T-cell (primary cell): ENCODE measurements at places on chromosomes 1 and 21.
A peak's percentile ranks its signal among the peaks of the same experiment; 100 is the strongest.

DNA sequence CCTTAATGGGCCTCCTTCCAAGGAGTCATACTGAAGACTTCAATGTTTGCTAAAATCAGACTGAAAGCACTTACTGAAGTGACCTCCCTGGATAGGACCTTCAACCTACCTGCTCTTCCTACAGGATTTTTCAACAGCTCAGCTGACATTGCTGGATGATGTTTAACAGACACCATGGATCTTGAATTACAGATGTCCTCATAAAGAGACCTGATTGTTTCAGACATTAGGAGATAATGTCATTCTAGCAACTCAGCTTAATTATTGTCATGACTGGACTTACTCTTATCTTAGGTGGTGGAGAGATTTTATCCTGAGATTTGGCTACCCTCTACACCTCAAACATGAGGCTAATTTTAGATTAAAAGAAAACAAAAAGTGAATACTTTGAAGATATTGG is 73.9 kb upstream of the SDC3 start:
- DNase-seq, result no peak

DNA sequence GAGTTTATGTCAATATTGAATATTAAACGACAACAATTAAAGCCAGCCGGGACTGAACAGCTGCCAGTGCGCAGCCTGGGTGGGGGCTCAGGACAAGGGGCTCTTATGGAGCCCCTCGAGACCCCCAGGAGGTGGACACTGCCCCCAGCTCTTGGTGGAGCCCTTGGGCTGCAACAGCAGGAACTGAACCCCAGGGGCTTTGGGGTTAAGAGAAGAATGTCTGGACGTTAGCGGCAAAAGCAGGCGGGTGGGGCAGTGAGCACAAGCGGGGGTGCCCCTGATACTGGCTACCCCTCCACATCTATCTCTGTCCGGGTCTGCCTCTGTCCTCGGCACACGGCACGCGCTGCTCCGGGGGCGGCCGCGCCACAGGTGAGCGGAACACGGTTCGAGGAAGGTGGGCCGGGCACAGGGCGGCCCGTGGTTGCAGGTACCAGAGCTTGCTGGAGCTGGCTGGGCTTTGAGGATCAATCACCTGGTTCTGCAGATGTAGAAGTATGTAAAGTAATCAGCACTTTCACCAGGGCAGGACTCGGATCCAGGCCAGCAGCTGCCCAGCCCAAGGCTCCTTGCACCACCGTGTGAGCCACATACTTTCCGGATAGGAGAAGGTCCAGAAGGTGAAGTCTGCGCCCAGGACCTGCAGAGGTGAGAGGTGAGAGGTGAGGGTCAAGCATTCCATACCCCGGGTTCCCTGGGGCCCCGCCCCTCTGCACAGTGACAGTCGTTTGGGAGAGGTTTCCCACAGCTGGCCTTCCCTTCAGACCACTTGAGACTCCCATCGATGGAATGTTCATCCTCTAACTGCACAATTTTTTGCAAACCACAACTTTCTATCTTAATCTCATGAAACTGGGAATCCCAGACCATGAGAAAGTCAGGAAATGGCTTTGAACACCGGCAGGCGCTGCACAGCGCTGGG is 12.4 kb upstream of the POFUT2 start:
- no peak for DNase-seq

GRCh38 chr21:35015435-35016024 is 33.6 kb downstream of the RUNX1 start:
- no peak for DNase-seq

GRCh38 chr1:178458203-178458602 is 38.6 kb downstream of the CLEC20A start:
- no peak for DNase-seq

DNA sequence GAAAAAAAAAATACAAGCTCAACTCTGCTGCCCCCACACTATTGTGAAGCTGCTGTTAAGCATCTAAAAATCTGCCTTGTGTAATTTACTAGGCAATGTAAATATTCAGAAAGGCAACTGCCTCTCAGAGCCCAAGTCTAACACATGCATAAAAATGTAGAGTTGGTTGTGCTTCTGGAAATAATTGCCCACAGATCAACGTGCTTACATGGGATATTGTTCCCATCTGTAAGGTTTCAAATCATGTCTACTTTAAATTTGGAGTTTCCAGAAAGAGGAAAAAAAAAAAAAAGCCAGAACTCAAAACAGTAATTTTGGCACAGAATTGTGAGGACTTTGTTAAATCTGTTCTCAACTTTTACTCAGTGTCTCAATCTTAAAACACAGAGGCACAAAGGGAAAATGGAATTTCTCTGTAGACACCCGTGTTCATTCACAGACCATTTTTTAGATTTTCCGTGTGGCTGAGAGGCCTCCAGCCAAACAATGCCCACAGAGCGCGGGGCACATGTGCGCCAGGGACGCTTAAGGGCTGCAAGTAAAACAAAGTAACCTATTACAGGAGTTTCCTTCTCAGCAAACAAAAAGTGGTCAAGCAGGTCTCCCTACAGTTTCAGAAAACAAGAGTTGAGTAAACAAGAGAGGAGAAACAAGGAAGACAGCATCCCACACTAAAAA is 115.5 kb downstream of the RERE start:
- no peak for DNase-seq

DNA sequence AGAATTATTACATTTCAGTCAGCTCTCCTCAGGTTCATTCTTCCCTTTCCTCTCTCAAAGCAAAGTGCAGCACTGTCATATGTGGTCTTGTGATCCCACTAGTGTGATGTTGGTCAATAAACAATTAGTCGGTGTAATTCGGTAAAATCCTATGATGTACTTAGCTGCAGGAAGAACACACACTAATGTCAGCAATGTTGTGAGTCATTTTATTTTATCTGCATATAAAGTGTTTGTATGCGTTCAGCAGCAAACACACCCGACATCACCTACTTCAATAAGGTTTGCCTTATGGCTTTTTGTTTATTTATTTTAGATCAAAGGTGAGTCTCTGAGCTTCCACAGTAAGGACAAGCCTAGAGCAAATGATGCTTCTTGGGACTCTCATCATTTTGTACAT is 47.8 kb downstream of the PTPN14 start:
- no peak for DNase-seq

DNA sequence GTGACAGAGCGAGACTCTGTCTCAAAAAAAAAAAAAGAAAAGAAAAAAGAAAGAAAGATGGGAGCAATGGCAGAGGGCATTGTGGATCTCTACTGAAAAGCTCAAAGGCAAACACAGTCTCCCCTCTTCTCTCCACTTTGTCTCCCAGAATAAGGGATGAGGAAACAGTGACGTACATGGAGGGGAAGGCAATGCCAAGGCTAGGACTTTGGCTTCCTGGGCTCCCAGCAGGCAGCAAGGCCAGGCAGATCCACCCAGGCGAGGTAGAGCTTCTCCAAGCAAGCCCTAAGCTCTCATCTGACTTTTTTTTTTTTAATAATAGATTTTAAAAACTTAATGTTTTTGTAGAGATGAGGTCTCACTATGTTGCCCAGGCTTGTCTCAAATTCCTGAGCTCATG is 4.6 kb downstream of the ARHGEF2 start:
- DNase-seq, result no peak

DNA sequence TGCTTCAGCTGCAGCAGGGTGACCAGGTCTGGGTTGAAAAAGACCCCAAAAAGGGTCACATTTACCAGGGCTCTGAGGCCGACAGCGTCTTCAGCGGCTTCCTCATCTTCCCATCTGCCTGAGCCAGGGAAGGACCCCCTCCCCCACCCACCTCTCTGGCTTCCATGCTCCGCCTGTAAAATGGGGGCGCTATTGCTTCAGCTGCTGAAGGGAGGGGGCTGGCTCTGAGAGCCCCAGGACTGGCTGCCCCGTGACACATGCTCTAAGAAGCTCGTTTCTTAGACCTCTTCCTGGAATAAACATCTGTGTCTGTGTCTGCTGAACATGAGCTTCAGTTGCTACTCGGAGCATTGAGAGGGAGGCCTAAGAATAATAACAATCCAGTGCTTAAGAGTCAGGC is 2.9 kb downstream of the C1QA start:
- no peak for DNase-seq

DNA sequence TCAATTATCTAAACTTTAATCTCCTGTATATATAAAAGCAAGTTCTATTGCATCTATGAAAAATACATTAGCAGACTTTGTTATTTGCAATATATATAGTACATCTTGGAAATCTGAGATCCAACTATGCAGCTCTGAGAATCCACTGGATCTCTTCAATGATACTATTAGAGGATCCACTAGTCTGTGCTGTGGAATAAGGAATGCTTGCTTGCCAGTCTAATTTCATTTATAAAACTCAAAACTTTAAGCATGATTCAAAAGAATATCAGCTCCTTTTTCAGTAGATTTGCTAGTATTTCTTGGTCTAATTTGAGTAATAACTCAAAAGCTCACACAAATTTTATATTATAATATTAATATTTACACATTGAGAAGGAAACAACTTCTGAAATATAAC is 115.1 kb downstream of the SPATA6 start:
- no peak for DNase-seq

GRCh38 chr1:201145132-201145531 is 9.1 kb downstream of the TMEM9 start:
- DNase-seq, result no peak

GRCh38 chr1:36304970-36305914 is 926 bp upstream of the SH3D21 start:
- no peak for DNase-seq

GRCh38 chr1:46036894-46037839 is 95.3 kb downstream of the PIK3R3 start:
- peak; percentile 57 for DNase-seq

DNA sequence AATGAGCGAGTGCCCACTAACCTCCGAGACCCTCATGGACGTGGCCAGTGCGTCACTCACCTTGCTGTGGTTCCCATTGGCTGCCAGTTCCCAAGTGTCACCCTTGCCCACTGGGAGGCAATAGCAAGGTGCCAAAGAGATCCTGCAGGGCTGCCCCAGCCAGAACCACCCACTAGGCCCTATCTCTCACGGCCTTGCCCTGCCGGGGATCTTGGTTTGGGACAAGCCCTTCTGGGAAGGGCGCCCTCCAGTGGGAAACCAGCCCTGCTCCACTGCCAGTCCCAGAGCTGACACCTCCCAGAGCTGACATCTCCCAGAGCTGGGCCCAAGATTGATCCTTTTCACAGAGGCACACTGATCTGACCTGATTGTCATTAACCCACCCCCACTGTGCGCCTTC is 2.1 kb upstream of the SELENON start:
- no peak for DNase-seq
